ENCODE measurements at places on chromosomes 7 and 10.

DNA sequence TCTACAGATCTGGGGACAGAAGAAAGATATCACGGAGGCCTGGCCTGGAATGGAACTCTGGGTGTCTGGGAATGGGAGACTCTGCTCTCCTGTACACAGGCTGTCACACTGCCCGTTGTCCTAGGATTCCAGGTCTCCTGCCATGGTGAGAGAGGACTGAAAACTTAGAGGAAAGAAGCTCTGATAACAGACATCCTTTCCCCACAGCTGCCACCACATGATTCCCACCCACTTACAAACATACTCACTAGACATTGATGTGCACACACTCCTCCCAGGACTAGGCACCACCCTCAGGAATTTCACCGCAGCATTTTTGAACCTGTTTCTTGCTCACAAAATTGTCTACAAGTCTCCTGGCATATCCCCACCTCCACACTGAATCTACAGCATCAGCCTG lies 5.7 kb downstream of the ZNF92 start:
- DNase-seq, result no peak

- no peak for DNase-seq
These were observed 89.3 kb upstream of the PRKCQ start for GRCh38 chr10:6669269-6669859.

GRCh38 chr7:121960678-121961077 lies 87.7 kb downstream of the PTPRZ1 start:
- DNase-seq, result no peak

DNA sequence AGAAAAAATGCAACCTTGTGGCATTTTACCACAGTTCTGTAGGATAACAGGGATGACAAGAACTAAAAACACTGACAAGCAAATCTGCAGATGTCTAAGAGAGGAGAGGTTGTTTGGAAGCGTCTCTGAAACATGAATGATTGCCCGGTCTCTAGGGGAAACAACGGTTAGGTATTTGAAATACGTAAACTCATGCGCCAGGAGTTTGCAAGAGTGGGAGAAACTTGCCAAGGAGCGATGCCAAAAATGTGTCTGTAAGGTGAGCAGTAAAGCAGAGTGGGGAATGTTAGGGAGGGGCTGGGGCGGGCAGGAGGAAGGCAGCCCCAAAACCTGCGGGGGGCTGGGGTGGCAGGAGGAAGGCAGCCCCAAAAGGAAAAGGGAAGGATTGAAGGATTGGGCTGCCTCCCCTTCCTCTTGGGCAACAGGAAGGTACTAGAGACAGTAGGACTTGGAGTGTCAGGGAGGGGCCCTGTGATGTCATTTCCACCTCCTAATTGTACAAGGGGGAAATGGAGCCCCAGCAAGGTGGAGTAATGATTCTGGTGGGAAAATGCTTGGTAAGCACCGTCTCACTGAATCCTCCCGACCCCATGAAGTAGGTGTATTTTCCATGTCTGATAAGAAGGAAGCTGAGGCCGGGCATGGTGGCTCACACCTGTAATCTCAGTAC lies 33.2 kb upstream of the PLEKHA1 start:
- no peak for DNase-seq

DNA sequence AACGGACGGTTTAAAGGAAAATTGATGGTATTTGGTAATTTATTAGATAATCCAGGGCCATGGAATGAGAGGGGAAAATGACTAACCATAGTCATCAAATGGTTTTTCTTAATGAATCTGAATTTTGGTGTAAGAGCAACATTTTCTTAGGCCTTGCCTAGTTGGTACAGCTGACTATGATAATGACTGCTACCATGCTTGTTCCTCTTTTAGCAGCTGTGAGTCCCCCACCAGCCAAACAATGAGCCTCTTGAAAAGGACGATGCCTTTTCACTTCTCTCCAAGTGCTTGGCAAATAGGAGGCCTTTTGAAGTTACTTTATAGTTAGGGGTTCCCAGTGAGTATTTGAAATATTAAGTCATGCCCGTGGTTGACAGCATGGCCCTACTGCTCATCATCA lies 53.0 kb downstream of the TRUB1 start:
- no peak for DNase-seq

- DNase-seq, result no peak
These were observed 664 bp downstream of the FMC1 start for GRCh38 chr7:139341776-139342226.

DNA sequence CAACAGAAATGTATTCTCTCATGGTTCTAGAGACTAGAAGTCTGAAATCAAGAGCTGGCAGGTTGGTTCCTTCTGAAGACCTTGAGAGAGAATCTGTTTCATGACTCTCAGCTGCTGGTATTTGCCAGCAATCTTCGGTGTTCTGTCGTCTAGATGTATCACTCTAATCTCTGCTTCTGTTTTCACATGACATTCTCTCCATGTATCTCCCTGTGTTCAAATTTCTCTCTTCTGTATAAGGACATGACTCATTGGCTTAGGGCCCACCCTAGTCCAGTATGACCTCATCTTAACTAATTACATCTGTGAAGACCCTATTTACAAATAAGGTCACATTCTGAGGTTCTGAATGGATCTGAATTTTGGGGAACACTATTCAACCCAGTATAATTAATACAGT lies 82.3 kb downstream of the ANKRD7 start:
- DNase-seq, result no peak

- DNase-seq, result no peak
These were observed 15.8 kb upstream of the SEC61A2 start for GRCh38 chr10:12113627-12114026.

- DNase-seq, result no peak
These were observed 157.9 kb downstream of the ARID5B start for GRCh38 chr10:62059217-62059920.

DNA sequence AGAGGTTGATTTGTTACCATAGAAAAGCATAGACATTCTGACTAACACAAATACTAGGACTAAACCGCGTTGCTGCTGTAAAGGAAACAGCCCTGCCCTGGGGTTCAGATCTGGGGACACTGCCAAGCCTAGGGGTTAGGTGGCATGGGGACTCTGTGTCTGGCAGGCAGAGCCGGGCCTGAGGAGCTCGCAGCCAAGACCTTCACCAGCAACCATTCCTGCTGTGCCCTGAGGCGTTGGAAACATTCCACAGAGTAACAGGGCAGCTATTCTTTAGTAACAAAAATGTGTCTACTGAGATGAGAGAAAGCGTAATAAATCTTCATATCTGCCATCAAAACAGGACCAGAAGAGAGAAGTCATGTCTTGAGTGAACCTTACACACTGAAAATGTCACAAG lies 280.5 kb downstream of the POM121L12 start:
- DNase-seq, result no peak

GRCh38 chr7:106421181-106421762 lies 136.5 kb upstream of the NAMPT start:
- no peak for DNase-seq

GRCh38 chr10:129360046-129360445 lies 107.0 kb upstream of the MGMT start:
- no peak for DNase-seq

GRCh38 chr7:90668992-90669391 lies 72.9 kb downstream of the CDK14 start:
- DNase-seq, result no peak

DNA sequence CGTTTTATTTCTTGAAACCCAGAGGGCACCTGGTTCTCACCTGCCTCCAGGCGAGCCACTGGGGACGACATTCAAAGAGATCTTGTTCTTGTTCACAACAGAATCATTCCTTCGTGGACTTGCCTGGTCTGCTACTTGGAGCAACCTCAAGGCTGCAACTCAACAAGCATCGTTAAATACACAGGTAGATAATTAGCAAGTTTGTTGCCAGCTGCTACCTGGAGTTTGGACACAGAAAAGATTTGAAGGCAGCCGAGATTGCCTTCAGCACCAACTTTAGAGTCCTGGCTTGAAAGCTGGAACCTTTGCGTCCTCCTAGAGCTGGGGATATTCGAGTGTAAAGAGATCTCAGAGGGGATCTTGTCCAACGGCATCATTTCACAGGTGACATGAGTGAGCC lies 89.6 kb upstream of the C7orf33 start:
- DNase-seq, result no peak

- no peak for DNase-seq
These were observed 307.8 kb downstream of the GPR37 start for GRCh38 chr7:124457841-124458240.

- no peak for DNase-seq
These were observed 22.6 kb downstream of the CHCHD3 start for GRCh38 chr7:133059263-133059662.

DNA sequence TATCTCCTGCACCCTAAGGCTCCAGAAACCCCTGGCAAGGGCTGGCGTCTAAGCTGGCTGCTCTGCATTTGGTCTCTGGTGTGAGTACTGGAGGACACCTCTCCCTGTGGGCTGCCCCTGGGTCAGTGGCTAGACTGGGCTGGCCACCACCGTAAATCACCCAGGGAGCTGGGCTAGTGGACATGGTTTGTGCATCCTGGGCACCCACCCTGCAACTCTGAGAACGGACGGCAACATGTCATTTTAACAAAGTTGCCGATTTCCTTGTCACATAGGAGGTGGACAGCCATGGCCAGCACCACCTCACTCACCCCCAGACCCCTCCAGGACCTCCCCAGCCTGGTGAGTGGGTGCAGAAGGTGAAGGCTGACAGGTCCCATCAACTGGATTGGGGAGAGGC lies 26.8 kb upstream of the PCBD1 start:
- no peak for DNase-seq

GRCh38 chr10:73743327-73743904 lies 756 bp upstream of the SEC24C start:
- DNase-seq, result no peak

DNA sequence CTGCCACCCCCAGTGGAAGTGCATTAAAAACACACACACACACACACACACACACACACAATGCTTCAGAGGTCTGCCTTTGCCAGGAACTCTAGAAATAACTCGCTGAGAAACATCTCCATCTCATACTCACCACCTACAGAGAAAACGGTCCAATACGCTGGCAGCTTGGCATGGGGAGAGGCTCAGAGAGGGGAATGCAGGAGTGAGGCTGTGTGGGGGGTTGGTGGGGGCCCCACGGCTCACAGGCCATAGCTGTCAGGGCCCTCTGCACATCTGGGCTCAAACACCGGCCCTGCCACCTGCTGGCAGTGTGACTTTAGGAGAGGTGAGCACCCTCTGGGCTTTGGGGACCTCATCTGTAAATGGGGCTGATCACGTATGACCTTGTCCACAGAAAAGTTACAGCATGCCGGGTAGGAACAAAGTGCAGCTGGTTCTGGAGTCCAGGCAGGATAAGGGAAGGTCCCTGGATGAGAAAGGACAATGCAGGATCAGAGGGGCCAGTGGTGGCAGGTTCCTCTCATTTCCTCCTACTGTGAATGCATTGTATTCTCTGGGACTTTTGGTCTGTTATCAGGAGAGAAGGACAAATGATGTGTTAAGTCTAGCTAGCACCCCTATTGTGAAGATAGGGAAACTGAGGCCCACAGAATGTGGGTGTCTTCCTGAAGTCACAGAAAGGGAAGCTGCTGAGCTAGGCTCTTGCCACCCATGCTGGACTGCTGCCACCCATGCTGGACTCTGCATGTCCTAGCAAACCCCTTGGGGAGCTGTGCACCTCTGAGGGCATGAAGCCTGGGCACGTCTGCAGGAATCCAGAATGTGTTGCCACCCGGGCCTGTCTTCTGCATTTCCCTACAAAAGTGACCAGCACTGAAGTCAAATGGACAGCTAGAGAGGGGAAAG lies 404.6 kb downstream of the RPS24 start:
- no peak for DNase-seq

GRCh38 chr10:106139915-106140314 lies 1024.6 kb downstream of the SORCS1 start:
- no peak for DNase-seq

GRCh38 chr10:128149267-128150014 lies 23.2 kb upstream of the MKI67 start:
- no peak for DNase-seq

DNA sequence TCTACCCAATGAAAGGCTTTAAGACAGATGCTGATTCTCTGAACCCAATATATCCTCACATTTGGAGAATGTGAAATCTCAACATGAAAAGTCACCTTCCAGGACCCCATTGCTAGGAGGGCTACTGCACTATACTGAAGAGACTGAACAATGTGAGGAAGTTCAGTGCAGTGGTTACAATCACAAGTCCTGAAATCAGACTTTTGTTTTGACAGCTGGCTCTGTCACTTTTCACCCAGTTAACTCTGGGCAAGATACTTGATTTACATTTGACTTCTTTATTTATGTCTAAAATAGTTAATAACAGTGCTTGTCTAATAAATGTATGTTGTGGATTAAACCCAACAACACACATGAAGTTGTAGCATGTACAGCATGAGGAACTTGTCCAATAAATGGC lies 14.8 kb upstream of the VWDE start:
- DNase-seq, result no peak

DNA sequence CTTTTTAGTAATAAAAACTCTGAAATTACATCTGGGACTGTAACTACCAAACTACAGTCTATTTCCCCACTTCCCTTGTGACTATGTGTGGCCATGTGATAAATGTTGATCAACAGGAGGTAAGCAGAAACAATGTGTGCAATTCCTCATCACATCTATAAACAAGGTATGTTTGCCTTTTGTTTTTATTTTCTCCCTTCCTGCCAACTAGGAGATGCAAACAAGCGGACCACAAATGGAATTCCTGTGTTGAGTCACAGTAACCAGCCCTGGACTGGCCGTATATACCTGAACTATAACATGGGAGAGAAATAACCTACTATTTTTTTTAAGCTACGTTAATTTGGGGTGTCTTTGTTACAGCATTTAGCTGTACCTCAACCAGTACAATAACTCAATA lies 52.5 kb downstream of the SCRN1 start:
- no peak for DNase-seq

DNA sequence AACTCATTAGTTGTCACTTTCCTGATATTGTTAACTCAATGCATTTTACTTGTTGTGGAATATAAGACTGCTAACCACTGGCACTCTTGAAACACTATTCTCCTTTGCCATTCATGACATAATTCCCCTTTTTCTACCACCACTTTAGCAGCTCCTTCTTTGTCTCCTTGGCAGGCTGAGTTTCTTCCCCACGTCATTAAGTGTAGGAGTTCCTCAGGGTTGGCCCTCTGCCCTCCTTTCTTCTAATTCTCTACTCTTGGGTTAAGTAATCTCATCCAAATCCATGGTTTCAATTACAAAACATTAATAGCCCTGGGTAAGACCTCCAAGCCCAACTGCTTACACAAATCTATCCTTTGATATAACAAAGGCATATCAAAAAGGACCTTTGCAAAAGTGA lies 175.1 kb downstream of the HGF start:
- no peak for DNase-seq

DNA sequence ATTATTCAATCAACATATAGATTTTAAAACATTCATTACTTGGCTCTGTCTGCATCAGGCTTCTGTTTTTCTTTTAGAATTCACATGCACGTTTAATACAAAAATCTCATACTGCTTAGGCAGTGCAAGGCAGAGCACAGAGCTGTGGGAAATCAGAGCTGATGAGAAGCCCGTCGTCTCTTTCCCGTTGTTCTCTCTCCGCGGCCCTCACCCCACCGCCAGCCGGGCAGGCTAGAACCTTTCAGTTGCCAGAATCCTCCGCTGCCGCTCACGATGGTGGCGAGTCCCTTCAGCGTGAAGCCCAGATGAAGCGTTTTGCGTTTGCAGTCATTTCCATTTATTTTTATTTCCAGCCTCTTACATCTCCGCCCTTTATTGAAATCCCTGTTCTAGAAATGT lies 648.2 kb downstream of the SDK1 start:
- no peak for DNase-seq
